Activated CD8-positive, alpha-beta memory T cell treated with anti-CD3 and anti-CD28 coated beads for 1 hour (primary cell): ENCODE measurements at places on chromosomes 12 and 14.

DNA sequence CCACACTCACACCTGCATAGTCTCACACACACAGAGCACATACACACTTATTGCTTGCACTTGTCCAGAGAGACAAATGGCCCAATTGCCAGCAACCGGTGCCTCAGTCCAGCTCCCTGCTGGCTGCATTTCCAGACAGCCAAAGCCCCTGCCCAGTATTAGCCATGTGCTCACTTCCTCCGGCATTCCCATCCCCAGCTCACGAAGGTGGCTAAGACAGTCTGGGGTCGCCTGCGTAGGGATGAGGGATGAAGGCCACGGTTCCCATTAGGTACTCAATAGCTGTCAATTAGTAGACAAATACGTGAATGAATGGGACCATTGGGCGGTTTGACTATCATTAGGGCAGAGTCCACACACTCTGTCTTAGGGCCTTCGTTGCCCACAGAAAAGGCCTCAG lies 146.8 kb upstream of the EGLN3 start:
- DNase-seq, result no peak

DNA sequence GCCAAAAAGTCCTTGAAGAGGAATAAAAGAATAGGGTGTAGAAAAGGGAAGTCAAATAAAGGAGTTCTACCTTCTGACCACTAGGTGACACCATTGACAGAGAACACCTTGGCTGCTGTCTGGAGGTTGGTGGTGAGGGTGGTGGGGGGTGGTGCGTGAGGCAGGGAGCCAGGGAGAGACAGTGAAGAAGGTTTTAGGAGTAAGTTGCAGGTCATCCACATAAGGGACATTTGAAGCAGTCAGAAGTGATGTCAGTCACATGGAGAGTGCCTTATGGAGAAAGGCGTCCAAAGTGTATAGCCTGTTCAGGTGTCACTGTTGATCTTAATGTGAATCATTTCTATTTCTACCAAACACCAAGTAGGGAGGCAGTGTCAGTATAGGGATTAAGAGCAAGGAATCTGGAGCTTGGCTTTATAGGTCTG lies 279.3 kb upstream of the DDHD1 start:
- DNase-seq, result no peak

- DNase-seq, result no peak
These were observed 234.2 kb downstream of the CRADD start for GRCh38 chr12:93911396-93911795.

DNA sequence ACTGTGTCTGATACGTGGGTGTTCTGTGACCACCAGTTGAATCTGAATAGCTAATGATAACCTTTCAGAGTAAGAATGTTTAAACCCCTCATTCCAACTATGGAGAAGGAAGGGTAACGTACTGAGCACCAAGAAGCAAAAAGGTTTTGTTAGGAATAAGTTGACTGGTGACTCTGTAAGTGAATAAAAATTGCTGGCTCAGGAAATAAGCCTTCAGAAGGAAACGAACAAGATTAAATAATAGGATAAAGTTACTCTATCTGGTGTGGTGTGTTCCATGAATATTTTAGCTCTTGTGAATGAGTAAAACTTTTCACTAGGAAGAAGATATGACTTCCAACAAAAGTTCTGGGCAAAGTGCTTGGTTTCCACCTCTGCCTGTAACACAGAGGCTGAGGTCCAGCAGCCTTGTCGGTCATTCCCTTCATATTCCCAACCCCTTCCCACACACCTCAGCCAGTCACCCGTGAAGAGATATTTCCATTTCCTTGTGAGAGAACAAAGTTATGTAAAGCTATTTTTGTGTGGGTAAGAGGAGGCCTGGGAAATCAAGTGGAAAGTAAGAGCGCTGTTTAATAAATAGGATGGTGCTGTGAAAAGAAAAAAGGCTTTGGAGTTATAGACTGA lies 47.1 kb downstream of the ARF6 start:
- DNase-seq, result no peak

DNA sequence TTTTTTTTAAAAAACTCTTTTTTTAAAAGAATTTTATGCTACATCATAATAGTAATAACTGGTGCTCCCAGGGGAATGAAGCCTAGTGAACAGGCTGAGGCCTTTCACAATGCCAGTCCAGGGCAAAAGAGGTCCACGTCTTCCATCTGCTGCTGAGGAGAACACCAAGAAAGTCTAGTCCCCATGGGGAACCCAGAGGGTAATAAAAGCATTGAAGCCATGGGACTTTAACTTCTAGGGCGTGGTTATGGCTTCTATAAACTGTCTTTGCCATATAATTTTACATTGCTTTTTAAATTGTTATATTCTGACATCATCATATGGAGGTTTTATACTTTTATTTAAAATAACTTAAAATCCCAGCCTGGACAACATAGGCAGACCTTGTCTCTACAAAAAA lies 64.3 kb downstream of the SLC16A7 start:
- no peak for DNase-seq

GRCh38 chr12:6226002-6226678 lies 25.9 kb downstream of the CD9 start:
- no peak for DNase-seq

GRCh38 chr12:64044191-64044590 lies 177.9 kb downstream of the KICS2 start:
- DNase-seq, result no peak

- DNase-seq, result peak; percentile 87
These were observed at the start of gene UBC for GRCh38 chr12:124914392-124915238. Gene UBC, minus strand, starts transcription at chr12:124914650. Its CDS starts 879 bp downstream, at chr12:124913771.

GRCh38 chr12:64785838-64786237 lies 26.6 kb upstream of the GNS start:
- no peak for DNase-seq

DNA sequence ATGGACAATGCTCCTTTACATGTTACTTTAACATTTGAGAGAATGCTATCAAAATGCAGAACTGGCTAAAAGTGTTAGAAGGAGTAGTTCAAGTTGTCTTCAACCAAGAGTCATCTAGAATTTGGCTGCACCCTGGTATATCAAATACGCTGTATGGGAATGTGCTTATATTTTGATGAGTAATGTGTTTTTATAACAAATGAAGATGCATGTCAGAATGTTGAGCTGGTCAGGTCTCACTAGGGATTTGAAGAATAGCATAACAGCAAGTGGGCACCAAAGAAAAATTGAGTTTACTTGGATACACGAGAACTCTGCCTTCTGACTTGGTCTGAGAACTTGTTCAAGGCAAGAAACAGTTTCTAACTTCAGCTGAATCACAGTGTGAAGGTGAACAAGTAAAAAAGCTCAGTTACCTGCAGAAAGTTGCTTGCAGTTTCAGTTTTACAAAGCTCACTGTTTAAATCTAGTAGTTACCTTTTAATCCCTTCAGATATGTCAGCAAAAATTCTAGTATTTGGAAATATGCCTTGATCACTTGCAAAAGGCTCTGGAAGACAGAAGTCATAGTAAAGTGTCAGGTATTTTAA lies 82.3 kb downstream of the PDE3A start:
- no peak for DNase-seq

DNA sequence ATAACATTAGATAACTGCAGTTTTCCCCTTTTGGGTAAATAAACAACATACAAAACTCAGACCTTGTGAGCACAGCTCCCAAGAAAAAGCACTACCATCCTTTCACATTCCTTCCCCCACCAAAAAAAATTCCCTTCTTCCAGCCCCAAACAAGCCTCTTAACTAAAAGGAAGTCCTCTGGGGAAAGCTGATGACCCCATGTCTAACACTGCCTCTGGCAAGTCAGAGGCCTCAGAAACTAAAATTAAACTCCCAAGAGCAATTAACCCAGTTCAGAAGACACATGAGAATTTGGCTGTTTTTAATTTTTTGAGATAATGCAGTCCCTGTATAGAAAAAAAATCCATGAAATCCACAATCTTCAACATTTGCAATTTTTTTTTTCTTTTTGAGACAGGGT lies 127.7 kb downstream of the SPTSSA start:
- no peak for DNase-seq

GRCh38 chr12:78963439-78964227 lies 99.1 kb downstream of the SYT1 start:
- no peak for DNase-seq

- DNase-seq, result no peak
These were observed 54.4 kb upstream of the TMEM263 start for GRCh38 chr12:106901276-106901675.

DNA sequence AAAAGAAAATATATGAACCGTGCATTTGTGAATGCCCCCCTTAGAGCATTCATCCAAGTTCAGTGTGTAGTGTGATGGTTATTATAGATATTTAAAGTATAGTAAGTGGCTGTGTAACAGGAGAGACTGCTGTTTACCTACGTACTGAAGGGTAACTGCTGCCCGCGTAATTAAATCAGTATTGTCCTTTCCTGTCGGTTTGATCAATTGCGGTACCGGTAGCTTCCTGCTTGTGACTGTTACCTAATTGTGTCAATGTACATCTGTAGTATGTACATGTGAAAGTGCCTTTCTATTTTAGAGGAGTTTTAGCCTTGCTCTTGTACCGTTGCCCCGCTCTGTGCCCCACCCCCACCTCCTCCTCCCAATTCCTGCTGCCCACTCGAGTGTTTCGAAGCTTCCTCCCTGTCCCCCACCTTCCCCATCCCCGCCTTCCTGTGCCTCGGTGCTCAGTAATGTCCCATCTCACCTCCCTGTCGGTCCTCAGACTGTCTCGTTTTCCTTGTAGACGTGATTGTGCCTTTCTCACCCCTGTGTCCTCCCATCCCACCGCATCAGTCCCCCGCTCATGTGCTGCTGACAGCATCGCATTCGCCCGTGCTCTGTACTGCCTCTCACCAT lies 75.0 kb downstream of the KICS2 start:
- no peak for DNase-seq

DNA sequence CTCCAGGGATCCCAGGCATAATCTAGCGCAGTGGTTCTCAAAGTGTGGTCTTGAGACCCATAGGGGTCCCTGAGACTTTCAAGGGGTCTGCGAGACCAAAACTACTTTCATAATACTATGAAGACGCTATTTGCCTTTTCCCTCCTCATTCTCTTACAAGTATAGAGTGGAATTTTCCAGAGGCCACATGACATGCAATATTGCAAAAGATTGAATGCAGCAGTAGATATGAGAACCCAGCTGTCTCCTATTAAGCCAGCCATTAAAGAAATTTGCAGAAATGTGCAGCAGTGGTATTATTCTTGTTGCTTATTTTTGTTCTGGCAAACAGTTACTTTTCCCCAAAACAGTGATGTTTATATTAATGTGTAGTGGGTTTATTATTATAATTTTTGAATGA lies 62.8 kb downstream of the VWF start:
- DNase-seq, result no peak

- no peak for DNase-seq
These were observed 261.6 kb upstream of the NOVA1 start for GRCh38 chr14:26859483-26859882.

DNA sequence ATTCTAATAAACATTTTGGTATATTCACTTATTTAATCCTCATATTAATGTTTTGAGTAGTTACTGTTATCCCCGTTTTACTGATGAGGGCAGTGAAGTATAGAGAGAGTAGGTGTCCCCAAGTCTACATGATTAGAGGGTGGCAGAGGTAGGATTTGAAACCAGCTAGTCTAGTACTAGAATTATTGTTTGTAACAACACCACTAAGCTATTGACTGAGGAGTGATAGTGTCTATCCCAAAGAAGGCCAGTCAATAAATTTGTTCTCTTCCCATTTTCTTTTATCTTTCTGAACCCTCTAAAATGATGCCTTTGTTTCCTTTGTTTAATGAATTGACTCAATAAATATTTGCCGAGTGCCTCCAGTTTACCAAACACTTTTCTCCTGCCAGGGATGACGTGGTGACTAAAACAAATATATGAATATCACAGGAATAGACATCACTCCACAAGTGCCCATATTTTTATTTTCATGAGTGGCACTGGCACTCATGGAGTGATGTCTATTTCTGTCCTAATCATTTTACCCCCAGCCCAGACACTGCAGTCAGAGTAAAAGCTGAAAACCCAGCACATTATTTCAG lies 247.5 kb downstream of the SLC16A7 start:
- no peak for DNase-seq

GRCh38 chr12:29692237-29692636 lies 91.5 kb downstream of the TMTC1 start:
- no peak for DNase-seq

DNA sequence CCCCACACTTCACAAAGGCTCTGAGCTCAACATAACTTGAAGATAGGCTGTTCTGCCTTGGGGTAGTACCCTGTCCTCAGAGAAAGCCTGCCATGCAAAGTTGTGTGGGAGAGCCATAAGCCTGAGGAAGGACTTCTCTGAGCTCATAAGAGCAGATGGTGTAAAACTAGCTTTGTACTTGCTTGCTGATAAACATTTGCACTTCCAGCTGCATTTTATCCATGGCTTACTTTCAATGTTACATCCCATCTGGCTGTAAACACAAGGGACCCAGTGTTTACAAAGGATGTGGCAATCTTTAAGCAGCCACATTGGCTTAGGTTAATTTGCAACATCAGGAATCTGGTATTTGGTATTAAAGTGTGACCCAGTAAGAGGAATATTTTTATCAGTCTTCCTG lies 258.1 kb downstream of the IPO8 start:
- DNase-seq, result no peak

- DNase-seq, result no peak
These were observed 80.0 kb upstream of the RGS6 start for GRCh38 chr14:71852181-71852580.

- DNase-seq, result no peak
These were observed 14.2 kb downstream of the ZNF641 start for GRCh38 chr12:48336564-48336963.

GRCh38 chr14:54025661-54026060 lies 69.0 kb upstream of the BMP4 start:
- no peak for DNase-seq

DNA sequence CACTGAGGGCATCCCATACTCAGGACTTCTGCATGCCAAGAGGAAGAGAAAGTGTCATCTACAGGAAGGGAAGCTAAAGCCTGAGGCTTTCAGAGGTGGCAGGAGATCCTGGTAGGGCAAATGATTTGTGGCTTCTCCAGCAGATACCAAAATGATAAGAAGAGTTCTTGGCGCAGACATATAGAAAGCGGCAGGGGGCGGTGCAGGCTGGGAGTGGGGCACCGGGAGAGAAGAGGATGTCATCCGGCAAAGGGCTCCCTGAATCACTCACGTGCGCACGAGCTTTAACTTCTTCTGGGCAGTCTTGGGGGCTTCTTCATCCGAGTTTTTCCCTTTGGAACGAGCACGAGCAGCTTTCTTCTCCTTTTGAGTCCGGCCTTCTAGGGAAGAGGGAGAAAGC lies 5.2 kb upstream of the ACRBP start:
- DNase-seq, result no peak

DNA sequence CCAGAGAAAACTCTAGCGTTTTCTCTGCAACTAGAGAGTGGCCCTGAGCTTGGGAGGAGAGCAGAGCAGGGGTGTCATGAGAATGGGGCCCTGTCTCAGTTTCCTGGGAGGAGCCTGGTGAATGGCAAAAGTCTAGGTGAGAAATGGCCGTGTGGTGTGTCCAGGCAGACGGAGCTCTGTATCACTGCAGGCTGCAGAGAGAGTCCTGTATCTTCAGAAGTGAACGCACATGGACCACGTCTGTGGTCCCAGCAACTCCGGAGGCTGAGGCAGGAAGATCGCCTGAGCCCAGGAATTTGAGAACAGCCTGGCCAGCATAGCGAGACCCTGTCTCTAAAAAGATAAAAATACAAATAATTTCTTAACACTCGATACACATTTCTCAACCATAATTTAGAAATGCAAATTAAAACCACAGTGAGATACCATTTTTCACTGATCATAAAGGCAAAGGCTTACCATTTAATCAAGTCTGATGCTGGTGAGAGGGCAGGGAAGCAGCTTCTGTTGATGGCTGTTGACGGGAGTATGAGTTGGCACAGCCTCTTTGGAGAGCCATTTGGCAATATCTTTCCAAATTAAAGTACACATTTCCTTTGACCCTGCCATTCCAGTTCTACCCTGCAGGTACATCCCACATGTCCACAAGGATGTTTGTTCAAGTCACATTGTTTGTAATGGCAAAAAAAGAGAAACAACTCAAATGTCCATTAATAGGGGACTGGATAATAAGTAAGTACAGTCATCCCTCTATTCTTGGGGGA lies 51.0 kb downstream of the NFKBIA start:
- DNase-seq, result no peak
